GM04504 (cell line): ENCODE measurements at places on chromosomes 6 and 20.

GRCh38 chr6:10882657-10883171, 873 bp upstream of the GCM2 start:
- no peak for DNase-seq

- peak; percentile 36 for DNase-seq
Observed at GRCh38 chr6:4348462-4349112, 213.2 kb upstream of the ECI2 start.

- no peak for DNase-seq
Observed at GRCh38 chr20:53371216-53371615, 222.4 kb downstream of the ZNF217 start.

- DNase-seq = no peak
Observed at GRCh38 chr6:2663123-2663522, 87.6 kb downstream of the MYLK4 start.

- no peak for DNase-seq
Observed at GRCh38 chr6:1203546-1203945, 108.4 kb upstream of the FOXQ1 start.

DNA sequence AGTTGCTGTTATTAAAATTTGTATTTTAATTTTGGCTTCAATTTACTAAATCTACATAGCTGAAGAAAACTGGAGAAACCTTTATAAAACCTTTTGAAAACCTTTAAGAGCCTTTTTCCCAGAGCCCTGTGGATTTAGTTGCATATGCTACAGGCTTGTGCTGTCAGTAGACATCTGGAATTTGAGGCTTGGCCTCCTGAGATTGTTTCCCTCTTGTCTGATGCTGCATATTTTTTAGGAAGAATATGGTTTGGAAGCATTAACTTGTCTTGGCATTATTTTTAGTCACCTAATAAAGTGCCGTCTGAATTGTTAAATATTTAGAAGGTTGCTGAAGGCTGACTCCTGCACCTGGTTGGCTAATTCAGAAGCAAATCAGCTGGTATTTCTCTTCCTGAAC, 369.4 kb downstream of the UTRN start:
- no peak for DNase-seq

- no peak for DNase-seq
Observed at GRCh38 chr20:35697696-35698297, 1.4 kb downstream of the NFS1 start.

DNA sequence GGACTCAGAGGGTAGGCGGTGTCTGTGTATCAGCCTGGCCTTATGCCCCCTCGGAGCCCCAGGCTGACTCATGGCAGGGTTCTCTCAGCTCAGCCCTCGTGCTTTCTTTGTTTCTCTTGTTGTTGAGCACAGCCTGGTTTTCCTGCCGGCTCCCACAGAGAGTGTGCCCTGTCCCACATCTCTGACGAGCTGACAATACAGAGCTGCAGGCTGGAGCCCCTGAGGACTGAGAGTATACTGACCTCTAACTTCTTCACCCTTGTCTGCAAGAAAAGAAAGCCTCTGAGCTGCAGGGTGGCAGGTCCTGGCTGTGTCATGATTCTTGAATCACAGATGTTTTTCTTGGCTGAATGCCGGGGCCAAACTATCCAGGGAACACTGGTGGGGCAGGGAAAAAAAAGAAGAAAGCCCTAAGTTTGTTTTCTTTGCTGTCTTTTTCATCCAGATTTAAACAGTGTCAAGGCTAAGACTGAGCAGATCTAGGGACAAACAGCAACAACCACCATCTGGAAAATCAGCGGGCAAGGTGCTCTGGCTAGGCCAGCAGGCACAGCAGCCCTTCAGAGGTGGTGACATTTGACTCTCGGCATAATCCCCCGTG, 63.3 kb upstream of the ZNF133 start:
- peak; percentile 23 for DNase-seq

DNA sequence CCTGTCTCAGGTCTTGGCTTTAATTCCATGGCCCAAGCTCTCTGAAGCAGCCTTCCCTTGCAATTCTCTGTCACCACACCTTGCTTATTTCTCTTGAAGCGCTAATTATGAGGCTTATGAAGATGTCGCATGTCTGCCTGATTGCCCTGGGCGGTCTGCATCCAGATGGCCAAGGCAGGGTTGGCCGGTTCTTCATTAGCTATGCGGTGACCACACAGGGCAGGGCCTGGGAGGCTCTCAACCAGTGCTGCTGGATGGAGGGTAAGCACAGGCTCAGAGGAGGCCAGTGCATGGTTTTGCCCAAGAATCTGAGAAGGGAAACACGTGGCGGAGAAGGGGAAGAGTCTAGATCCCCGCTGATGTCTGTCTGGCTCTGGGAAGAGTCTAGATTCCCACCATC, 528.7 kb downstream of the CDH26 start:
- DNase-seq = no peak

GRCh38 chr6:36625158-36625919, 31.2 kb downstream of the SRSF3 start:
- peak; percentile 78 for DNase-seq

DNA sequence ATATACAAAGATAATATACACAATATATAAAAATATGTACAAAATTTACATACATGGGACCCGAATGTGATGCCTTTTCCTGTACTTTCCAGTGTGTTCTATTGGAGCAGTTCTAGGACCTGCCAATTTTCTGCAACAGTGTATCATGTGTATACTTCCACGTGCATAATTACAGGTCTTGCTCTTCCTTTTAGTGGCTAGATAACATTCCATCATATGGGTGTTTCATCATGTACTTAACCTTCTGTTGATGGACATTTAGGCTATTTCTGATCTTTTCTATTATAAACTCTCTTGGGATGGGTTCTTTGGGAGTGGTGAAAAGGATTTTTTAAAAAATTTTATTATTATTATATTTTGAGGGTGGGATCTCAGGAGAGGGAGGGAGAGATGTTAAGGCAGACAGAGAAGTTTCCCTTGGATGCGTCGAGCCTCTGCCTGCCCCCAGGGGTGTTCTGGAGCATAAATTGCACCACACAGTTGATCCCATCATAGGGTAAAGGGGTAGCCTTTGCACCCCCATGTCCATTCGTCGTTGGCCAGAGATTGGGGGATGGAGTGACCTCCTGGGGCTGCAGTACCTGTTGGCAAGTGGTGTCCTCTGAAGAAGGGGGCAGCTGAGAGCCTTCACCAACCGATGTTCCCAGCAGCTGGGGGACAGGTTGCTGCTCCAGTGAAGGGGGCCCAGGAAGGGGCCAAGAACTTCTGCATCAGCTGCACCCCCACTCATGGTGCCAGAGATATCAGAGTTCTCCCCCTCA, 110.3 kb downstream of the TOX2 start:
- DNase-seq = no peak

DNA sequence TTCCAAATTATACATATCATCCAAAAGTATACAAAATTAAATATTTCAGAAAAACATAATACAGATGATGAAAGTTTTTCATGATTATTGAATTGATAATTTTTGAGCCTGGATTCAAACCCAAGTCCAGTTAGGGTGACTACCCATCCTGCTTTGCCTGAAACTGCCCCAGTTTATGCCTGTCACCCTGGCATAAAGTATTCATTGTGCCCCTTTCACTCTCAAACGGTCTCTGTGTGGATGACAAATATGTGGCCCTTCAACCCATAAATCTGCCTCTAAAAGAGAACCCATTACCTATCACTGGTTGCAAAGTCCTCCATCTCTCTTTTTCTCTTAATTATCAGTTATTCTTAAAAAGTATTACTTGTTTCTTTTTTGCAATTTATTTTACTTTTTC, 553.7 kb upstream of the JARID2 start:
- DNase-seq = no peak

GRCh38 chr6:3481640-3482039, 24.8 kb upstream of the SLC22A23 start:
- DNase-seq = no peak

- DNase-seq = no peak
Observed at GRCh38 chr6:16956361-16956760, 145.5 kb upstream of the STMND1 start.
